ENCODE measurements at places on chromosomes 1 and 21. TPM values are rescaled to one million over a fixed set of nuclear protein-coding genes. Genes with fewer than 3 reads are reported as not detected.

The CLCNKA gene
- 0.15 TPM for total RNA-seq

The SPRR2F gene
- total RNA-seq, result not detected

DNA sequence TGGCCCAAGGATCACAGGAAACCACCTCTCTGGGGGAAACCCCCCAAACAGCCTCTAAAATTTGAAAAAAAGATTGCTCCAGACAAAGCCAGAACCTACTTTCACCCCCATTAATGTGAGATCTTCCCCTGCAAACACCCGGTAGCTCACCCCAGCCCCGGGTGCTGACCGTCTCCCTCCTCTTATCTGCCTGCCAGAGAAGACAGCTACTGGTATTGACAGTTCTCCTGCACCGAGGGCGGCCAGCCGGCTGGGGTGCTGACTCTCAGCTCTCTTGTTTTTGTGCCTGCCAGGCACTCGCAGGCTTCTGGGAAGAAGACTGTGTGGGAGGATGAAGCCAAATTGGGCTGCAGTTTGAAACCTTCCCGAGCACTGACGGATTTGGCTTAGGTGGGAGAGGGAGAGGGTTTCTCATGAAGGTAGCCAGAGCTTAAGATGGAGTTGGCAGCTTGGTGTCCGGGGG lies 48.2 kb downstream of the RASSF5 start:
- peak; percentile 78 for DNase-seq

GRCh38 chr1:8962812-8963530 lies 17.3 kb downstream of the CA6 start:
- DNase-seq, result peak; percentile 39

The LRRC3 gene
- 2.1 TPM for total RNA-seq

DNA sequence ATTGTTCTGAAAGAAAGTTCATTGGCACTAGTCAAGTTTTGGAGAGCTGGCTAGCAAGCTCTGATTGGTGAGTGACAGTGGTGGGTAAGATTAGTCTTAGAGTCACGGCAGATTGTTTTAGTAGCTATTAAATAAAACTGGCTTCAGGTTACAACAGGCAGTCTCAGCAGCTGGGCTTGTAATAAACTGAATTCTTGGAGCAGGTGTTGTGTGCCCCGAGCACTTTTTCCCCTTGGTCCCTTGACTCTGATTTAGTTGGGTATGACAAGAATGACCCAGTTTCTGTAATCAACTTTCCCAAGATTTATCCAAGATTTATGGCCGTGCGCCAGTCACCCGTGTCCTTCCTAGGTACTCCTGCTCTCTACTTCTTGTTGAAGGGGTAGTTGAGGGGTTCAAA lies 40.2 kb downstream of the TBCE start:
- no peak for DNase-seq

DNA sequence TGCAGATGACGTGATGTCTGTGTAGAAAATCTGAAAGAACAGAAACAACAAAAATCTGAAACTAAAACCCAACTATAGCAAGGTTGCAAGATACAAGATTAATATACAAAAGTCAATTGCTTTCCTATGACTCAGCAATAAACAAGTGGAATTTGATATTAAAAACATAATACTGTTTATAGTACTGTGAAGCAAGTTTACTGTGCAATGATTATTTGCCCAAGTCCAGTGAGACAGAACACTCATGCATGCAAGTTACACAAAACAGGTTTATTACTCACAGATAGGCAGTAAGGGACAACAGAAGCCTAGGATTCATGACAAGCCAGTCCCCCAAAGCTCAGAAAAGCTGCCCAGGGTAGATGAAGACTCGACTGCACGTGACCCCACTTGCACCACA lies 62.4 kb upstream of the RAB4A start:
- DNase-seq, result no peak

The NPL gene
- 3.9 TPM for total RNA-seq

DNA sequence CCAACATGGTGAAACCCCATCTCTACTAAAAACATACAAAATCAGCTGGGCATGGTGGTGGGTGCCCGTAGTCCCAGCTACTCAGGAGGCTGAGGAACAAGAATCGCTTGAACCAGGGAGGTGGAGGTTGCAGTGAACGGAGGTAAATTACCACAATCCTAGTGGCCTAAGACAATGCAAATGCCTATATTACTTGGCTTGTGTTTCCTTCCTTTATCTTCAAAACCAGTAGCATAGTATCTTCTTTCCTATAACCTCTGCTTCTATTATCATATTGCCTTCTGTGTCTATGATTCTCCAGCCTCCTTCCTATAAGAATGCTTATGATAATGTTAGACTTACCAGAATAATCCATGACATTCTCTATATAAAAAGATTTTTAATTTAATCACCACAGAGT lies 156.2 kb upstream of the RGS18 start:
- DNase-seq, result no peak

- no peak for DNase-seq
Measured at GRCh38 chr1:220012259-220012658, 34.0 kb downstream of the EPRS1 start.

DNA sequence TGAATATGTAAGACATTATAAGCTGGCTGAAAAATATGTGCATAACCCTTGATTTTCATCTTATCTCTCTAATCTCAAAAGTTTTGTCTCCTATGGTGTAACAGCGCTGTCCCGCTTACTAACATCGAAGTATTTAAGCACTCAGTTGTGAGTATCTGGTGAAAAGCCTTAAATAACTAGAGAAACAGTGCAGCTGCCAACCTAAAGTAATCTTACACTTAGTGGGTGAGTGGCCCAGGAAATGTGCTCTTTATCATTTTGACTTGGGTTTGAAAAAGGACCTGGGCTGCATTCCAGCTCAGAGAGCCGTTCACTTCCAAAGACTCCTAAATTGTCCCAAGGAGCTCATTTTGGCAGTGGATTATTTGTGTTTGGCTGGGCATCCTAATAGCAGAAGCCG lies 225.9 kb downstream of the SPATA17 start:
- DNase-seq, result no peak

- no peak for DNase-seq
Measured at GRCh38 chr1:29172415-29172939, 9.2 kb downstream of the SRSF4 start.
